Hematopoietic multipotent progenitor cell (in vitro differentiated cells): ENCODE measurements at places on chromosomes 6 and 20. TPM values are rescaled to one million over a fixed set of nuclear protein-coding genes. Genes with fewer than 3 reads are reported as not detected.

The MLN gene
- total RNA-seq, result not detected

The GJA10 gene
- not detected for total RNA-seq

- no peak for DNase-seq
Measured at GRCh38 chr6:128415387-128415786, 105.0 kb downstream of the PTPRK start.

GRCh38 chr6:119148098-119148824 lies 69.8 kb upstream of the FAM184A start:
- DNase-seq, result peak; percentile 58

DNA sequence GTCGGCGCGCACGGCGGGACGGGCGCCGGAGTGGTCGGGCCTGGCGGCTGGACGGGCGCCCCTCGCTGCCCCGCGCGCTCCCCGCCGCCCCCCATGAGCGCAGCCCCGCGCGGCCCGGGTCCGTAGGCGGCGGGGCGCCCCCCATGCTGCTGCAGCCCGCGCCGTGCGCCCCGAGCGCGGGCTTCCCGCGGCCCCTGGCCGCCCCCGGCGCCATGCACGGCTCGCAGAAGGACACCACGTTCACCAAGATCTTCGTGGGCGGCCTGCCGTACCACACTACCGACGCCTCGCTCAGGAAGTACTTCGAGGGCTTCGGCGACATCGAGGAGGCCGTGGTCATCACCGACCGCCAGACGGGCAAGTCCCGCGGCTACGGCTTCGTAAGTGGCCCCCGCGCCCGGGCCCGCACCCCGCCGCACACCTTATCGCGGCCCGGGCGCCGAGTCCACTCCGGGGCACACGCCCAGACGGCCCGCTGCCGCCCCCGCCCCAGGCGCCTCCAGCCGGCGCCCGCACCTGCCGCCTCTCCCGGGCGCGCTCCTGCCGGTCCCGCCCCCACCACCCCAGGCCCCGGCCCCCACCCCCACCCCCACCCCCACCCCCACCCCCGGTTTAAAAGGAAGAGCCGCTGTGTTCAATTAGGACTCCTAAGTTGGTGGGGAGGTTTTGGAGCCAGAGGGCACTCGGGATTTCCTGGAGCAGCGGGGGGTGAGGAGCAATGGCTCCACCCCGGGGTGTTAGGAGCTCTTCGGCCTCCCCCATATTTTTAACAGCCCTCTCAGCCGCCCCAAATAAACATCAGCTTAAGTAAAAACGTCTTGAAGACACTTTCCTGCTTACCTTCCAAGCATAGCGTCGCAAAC lies 474 bp downstream of the RBM38 start:
- DNase-seq, result no peak

- no peak for DNase-seq
Measured at GRCh38 chr6:139920776-139921100, 546.3 kb upstream of the CITED2 start.

DNA sequence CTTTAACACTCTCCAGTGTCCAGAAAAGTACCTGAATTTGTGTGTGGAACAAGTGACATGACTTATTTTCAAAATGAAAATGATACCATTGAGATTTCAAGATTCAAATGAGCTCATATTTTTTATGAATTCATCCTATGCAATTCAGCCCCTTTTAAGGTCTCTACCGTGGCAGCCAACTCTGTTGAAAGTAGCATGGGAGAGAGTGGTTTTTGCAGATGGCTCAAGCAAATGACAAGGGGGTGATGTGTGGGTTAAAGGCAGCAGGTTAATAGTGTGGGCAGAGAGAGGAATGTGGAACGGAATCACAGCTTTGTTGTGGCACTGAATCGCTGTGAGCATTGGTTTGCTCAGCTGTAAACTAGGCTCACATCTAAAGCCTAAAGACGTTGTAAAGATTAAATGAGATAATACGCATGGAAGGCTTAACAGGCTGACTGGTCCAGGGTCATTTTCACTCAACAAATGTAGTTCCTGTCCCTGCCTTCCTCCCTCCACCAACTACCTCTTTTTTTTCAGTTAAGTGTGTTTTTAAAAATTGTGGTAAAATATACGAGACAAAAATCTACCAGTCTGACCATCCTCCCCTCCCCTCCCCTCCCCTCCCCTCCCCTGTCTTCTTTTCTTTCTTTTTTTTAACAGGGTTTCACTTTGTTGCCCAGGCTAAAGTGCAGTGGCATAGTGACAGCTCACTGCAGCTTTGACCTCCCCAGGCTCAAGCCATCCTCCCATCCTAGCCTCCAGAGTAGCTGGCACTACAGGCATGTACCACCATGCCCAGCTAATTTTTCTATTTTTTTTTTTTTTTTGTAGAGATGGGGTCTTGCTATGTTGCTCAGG lies 114.7 kb upstream of the ZNF217 start:
- no peak for DNase-seq
